AG09319 (cell line): ENCODE measurements at places on chromosomes 5 and 9.

DNA sequence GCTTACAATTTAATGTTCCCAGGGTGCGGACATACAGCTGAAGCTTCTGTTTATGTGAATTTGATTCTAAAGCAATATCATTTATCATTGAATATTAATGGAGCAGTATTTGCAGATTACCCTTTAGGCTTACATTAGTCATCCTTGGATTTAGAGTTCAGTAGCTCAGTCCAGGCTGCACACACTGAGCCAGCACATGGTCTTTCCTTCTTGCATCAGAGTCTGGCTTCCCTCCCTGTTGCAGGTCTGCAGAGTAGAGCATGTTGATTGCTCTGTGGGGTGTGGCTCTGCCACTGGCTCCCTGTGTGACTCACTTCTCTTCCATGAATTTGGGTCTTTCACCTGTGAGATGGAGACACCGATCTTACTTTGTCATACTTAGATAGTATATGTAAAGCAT, 36.8 kb downstream of the NSG2 start:
- DNase-seq: no peak

GRCh38 chr9:128026773-128027541, 40.2 kb downstream of the NAIF1 start:
- DNase-seq: no peak

GRCh38 chr5:4058899-4059298, 463.3 kb downstream of the IRX1 start:
- no peak for DNase-seq

GRCh38 chr5:56359809-56360685, 126.9 kb upstream of the ANKRD55 start:
- no peak for DNase-seq

DNA sequence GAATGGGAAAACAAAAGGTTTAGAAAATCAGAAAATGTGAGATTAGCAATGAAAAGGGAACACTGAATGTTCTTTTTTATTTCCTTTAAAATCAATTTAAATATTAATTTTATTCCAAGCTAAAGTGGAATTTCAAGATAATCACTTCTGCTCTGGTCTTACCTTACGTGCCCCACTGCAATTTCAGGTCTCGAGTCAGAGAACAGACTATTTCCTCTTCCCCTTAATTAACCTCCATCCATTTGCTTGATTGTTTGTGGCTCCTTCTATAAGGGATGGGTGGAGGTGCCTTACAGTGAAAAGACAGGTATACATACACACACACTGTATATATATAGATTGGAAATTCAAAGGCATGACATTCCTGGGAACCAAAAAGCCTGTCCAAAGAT, 137.1 kb downstream of the SUSD1 start:
- DNase-seq: no peak

GRCh38 chr5:139492700-139493192, 10.2 kb upstream of the STING1 start:
- peak; percentile 56 for DNase-seq

GRCh38 chr5:68027519-68027918, 188.0 kb upstream of the PIK3R1 start:
- DNase-seq: peak; percentile 50

GRCh38 chr5:120457839-120458507, 6.1 kb upstream of the PRR16 start:
- no peak for DNase-seq

DNA sequence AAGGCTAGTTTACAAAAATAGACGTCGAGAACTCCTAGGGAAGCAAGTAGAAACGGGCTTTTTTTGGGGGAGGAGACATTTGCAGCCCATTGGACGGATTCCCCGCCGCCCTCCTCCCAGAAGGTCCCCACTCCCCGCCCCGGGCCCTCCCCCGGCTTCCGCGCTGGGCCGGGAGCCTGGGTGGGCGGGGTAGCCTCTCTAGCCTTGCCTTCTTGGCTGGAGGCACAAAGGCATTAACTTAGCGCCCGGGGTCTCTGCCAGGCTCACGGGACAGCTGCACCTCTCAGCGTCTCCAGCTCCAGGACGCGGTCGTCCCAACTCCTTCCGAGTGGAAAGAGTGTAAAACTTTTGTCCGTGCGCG, at the start of gene DMRTA1:
TSS of gene DMRTA1 (plus strand) at position 236 of the 361 bp plus-strand sequence. CDS start 242 bp downstream, outside the sequence.
- no peak for DNase-seq

DNA sequence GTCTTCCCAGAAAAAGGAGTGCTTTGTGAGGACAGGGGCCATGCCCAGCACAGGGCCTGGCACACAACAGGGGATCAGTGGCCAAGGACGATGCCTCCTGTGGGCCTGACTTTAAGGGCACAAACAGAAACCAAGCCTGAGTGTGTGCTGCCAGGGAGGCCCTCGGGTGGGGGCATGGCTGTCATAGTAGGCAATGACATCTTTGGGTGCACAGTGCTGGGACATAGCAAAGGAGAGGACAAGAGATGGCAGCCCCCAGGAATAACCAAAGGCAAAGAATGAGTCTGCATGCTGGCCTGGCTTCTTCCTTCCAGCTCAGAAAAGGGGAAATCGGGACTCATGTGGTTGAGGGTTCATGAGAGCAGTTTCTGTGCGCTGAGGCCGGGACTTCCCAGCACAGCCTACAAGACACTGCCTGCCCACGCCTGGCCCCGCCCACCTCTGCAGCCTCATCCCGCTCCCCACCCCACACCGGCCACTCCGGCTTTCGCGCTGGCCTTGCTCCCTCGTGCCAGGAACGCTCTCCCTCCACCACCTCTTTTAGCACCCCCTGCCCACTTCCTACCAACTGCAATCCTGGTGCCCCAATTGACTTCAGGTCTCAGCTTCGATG, 13.8 kb upstream of the LHX2 start:
- DNase-seq: no peak
